Subcutaneous adipose tissue (tissue), 4 donors: ENCODE measurements at places on chromosomes 7 and 10. TPM values are rescaled to one million over a fixed set of nuclear protein-coding genes. Genes with fewer than 3 reads are reported as not detected.

CCZ1 gene
- 52.4 TPM for total RNA-seq

ZCWPW1 gene
- 9.9 TPM for total RNA-seq

SPDYE16 gene
- 3.8 TPM for total RNA-seq

RAB19 gene
- total RNA-seq: not detected

FAM107B gene
- total RNA-seq: 36.7 TPM

FGF8 gene
- total RNA-seq: not detected

ZNF679 gene
- total RNA-seq: not detected

UBE2D4 gene
- 39.0 TPM for total RNA-seq

KLF14 gene
- total RNA-seq: 0.66 TPM

ARHGAP22 gene
- total RNA-seq: 15.0 TPM

VIPR2 gene
- 0.38 TPM for total RNA-seq

PDSS1 gene
- 3.3 TPM for total RNA-seq

ZNF365 gene
- total RNA-seq: not detected

OPN1SW gene
- not detected for total RNA-seq

CFTR gene
- total RNA-seq: not detected

ALKBH4 gene
- total RNA-seq: 12.1 TPM

CPN1 gene
- not detected for total RNA-seq

LFNG gene
- 13.2 TPM for total RNA-seq

CARD11 gene
- 0.88 TPM for total RNA-seq

CEP41 gene
- total RNA-seq: 3.4 TPM

GHRHR gene
- total RNA-seq: not detected

CLDN4 gene
- total RNA-seq: 1.3 TPM

TMEM229A gene
- not detected for total RNA-seq

HIPK2 gene
- total RNA-seq: 82.1 TPM

WNT8B gene
- not detected for total RNA-seq

AMPH gene
- 40.1 TPM for total RNA-seq

LMBR1 gene
- 52.2 TPM for total RNA-seq

MMD2 gene
- total RNA-seq: not detected

TAS2R5 gene
- total RNA-seq: 4.1 TPM

MARVELD1 gene
- total RNA-seq: 13.0 TPM

NIPSNAP2 gene
- total RNA-seq: 56.9 TPM

SLC18A3 gene
- not detected for total RNA-seq

KIAA1549 gene
- total RNA-seq: 2.1 TPM
